ENCODE measurements at places on chromosomes 16 and 17.
A peak's percentile ranks its signal among the peaks of the same experiment; 100 is the strongest.

- DNase-seq: no peak
Observed at GRCh38 chr16:24999856-25000461, 15.2 kb downstream of the ARHGAP17 start.

- DNase-seq: no peak
Observed at GRCh38 chr17:11618861-11619566, 20.7 kb downstream of the DNAH9 start.

DNA sequence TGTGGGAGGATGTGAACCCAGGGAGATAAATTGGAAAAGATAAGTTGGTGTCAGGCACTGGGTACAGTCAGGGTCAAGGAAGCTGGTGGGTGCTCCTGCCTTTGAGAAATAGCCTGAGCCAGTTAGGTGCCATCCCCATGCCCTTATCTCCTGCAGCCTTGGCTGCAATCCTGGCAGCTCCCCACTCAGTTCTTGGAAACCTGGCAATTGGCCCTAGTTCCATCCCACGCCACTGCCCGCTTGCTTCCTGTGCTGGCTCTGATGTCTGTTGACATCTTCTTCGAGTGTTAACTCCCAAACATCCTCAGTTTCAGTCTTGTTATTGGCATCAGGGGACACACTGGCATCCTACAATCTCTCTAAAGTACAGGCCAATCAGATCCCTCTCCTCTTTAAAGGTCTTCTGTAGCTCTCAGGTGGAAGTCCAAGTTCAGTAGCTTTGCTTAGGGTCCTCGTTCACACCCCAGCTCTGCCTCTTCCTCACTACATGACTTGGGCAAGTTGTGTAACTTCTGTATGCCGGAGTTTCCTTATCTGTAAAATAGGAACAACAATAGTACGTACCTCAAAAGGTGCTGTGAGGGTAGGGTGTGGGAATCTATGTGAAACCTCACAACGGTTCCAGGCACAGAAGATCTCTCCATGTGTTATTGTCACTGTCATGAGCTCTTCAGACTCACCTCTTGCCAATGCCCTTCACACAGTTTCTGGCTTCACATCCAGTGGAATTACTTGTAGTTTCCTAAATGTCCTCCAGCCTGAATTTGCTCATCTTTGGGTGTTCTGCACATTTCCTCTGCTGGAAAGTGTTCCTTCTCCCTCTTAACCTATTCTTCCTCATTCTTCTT lies 13.5 kb upstream of the PRKAR1A start:
- no peak for DNase-seq

DNA sequence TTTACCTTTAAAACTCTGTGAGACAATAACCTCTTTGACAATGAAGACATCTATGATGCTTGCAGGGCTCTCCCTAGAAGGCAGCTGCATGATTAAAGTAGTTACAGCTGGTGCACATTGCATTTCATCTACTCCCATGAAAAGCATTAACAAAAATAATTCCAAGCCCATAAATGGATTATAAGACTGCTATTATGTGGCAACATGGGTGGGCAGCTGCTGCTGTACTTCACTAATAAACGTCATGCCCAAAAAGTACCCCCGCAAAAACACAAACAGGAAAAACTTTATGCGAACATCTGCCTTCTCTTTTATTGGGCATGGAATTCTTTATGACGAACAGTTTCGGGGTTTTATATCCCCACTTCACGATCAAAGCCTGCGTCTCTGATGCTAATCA lies 224.9 kb downstream of the CA10 start:
- no peak for DNase-seq

- DNase-seq: no peak
Observed at GRCh38 chr17:61466246-61466645, 14.0 kb downstream of the TBX4 start.

DNA sequence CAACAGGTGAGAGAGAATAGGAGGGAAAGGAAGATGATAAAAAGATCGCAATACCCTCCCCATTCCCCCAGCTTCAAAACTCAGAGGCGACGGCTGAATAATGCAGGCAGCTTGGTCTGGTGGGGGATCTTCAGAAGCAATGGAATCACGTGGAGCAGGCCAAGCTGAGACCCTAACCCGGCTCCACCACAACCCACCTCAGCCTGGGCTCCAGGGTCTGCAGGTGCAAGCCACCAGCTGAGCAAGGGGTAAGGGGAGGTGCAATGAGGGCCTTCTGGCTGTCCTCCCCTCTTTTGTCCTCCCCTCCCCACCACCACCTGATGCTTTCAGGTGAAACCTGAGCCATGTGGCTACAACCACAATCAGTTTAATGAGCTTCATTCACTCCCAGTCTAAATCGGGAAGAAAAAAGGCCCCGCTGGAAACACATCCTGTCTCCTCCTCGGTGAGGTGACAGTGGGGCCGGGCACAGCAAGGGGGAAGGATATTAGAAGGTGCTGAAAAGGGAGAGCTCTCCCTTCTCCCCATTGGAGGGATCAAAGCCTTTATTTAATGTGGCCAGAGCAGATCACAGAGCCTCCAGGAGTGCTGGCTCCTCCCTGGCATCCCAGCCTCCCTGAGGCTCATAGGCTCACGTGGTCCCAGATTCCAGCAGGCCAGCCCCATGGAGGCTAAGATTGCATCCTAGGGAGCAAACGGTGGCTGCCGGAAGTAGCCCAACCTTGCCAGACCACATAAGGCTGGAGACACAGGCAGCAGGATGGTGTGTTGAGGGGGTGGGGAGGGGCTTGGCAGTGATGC lies 261.0 kb downstream of the SOX9 start:
- DNase-seq: no peak

DNA sequence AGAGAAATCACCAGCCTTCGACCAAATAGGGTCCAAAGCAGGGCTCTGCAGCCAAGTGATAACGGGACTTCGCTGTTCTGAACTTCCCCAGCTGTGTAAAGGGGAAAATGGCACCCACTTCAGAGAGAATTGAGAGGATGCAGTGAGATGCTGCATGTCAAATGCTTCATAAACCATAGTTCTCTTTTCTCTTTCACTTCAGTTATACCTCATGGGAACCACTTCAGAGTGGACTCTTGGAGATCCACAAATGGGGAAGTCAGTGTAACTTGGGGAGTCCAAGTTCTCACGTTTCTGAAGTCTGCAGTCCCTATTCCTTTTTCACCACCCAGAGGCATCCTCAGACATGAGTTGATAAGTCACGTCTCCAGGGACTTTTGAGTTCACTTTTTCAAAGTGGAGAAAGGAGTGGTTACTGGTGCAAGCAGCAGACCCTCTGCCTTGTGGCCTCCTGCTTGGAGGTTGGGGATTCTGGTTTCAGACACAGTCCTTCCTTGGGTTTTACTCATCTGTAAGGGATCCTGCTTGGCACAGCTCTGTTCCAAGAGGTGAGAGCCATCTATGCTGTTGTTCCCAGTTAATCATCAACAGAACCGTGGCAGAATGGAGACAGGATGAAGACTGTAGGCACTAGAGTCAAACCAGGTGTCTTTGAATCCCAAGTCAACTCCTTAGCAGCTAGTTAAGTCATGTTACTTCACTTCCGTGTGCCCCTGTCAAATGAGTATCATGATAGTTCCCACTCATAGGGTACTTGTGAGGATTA lies 123.4 kb upstream of the NOL11 start:
- DNase-seq: no peak

GRCh38 chr17:40095944-40096791 lies 4.2 kb downstream of the NR1D1 start:
- DNase-seq: no peak

DNA sequence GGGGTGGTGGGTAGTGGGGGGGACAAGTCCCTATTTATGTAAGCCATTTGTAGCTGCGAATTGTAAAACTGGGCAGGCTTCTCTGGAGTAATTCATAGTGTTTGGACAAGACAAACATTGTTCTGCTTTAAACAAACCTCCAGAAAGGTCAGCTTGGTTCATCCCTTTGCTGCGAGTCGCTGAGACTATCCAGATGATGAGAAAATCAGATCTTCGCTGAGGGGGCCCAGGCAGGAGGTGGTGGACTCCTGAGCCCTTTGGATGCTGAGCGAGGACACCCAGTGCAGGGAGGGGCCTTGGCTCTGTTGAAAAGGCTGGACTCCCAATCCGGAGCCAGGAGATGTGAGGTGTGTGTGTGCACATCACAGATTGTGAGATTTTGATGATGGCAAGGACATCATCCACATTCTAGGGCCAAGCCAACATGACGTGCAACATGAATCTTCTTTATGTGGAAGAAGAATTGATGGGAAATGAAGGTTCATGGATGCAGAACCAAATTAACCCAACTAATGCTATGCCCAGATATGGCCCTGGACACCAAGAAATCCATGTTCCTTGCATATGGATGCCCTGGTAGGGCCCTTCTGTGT lies 15.0 kb upstream of the NTN1 start:
- no peak for DNase-seq

DNA sequence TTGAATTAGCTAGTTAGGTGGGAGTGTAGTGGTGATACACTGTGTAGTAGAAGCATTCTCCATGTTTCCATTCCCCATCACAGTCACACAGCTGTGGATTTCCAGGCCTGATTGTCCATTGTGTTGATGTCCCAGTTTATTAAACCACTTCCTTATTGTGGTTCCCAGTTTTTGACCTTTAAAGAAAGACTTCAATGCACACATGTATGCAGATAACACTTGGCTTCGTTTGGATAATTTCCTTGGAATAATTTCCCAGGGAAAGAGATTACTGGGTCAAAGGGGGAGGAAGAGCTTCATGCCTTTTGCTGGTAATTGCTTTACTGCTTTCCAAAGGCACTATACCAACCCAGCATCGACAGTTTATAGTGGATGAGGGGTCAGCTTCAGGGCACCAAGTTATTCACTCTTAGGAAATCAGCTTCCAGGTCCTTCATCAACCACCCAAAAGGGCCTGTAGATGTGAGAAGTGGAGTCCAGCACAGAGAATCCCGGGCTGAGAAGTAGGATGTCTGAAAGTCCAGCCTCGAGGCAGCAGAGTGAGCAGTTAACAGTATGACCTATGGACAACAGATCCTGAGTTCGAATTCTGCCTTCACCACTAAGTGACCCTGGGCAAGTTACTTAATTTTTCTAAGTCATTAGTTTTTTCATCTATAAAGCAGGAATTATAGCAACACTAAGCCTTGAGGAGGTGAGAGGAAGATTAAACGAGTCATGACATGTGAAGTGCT lies 31.3 kb upstream of the TNS4 start:
- DNase-seq: no peak

DNA sequence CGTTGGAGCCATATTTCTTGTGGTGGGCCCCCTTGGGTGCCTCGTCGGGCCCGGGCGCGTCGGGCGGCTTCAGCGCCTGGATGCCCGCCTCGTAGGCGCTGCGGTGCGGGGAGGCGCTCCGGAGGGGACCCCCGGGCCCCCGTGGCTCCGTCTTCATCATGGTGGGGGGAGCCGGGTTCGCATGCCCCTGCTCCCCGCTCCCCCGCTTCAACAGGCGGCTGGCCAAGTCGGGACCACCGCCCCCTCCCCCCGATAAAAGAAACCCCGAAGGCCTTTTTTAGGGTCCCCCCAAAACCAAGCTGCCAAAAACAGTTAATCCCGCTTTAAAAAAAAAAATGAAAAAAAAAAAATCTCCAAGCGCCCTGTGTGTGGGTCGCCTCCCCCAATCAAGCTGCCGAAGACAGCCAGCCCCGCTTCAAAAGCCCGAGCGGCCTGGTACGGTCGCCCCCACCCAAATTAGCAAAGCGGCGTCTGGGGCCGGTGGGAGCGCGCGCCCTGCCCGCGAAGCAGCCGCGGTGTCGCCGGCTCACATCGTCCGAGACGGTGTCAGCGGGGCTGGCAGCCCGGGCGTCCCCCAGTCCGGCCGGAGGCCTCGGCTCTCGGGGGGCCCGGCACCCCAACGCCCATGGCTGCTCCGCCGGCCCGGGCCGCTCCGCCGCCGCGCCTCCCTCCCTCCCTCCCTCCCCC lies at the start of gene PPP1R9B:
TSS of gene PPP1R9B (minus strand) at position 324 of the 687 bp plus-strand sequence. CDS start at position 160, 164 bp downstream.
- DNase-seq: no peak

DNA sequence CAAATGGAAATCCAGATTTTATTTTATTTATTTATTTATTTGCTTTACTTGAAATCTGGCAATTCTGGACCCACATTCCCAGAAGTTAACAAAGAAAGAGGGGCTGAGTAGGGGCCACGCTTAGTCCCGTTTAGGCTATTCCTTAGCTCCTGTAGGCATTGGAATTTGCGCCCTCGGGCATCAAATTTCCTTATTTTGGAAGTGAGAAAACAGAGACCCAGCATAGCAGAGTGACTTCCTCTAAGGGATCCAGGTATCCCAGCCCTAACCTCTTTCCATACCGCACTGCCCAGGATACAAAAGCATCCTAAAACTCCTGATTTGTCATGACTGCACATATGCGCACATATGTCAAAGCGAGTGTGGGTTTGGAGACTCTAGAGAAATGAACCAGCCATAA lies 19.0 kb upstream of the SMG1 start:
- DNase-seq: no peak

- DNase-seq: no peak
Observed at GRCh38 chr16:75726390-75726789, at the start of gene CPHXL. CPHXL (minus strand) TSS chr16:75726490; CDS start chr16:75726442, 48 bp downstream.

GRCh38 chr16:25228372-25228771 lies 11.6 kb downstream of the AQP8 start:
- DNase-seq: no peak

- no peak for DNase-seq
Observed at GRCh38 chr17:73130977-73131376, 33.8 kb upstream of the SSTR2 start.

DNA sequence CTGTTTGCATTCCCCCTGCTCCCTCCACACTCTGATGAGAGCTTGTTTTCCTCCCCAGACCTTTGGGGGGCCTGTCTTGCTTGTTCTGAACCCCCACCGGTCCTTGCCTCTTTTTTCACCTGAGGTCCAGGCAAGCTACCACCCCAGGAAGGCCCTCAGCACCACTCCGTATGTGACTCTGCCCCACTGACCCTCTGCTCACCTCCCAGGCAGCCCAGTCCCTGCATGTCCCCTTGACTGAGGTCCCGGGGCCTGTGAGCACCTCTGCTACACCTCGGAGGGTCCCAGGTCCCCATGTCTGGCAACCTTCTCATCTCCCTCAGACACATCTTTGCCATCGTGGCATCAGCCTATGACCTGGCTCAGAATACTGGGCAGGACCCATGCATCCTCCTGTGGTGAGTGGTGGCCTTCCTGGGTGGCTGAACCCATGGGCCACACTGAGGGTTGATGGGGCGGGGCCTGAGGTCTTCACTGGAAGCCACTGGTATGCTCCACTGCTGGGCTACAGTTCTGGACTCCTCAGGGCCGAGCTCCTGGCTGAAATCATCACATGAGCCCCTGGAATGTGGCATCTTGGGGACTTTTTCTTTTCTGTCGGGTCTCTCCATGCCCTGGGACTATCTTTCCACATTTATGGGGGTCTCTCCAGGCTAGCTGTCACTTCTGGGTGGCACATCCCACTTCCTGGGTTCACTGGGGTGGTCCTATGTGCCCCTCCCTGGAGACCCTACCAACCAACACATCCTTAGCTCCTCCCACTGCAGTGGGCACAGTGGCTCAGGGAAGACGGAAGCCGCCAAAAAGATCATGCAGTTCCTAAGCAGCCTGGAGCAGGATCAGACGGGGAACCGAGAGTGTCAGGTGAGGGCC lies 3.5 kb downstream of the MYO15B start:
- no peak for DNase-seq

GRCh38 chr17:2695961-2696760 lies 15.4 kb downstream of the CLUH start:
- DNase-seq: no peak

GRCh38 chr16:75011634-75012307 lies 12.9 kb downstream of the ZNRF1 start:
- DNase-seq: peak; percentile 95

Data from fibroblast of skin of scalp (primary cell).